ENCODE measurements at places on chromosomes 2 and 18. TPM values are rescaled to one million over a fixed set of nuclear protein-coding genes. Genes with fewer than 3 reads are reported as not detected.

The ANKRD30B gene
- polyA plus RNA-seq: 0.06 TPM

DNA sequence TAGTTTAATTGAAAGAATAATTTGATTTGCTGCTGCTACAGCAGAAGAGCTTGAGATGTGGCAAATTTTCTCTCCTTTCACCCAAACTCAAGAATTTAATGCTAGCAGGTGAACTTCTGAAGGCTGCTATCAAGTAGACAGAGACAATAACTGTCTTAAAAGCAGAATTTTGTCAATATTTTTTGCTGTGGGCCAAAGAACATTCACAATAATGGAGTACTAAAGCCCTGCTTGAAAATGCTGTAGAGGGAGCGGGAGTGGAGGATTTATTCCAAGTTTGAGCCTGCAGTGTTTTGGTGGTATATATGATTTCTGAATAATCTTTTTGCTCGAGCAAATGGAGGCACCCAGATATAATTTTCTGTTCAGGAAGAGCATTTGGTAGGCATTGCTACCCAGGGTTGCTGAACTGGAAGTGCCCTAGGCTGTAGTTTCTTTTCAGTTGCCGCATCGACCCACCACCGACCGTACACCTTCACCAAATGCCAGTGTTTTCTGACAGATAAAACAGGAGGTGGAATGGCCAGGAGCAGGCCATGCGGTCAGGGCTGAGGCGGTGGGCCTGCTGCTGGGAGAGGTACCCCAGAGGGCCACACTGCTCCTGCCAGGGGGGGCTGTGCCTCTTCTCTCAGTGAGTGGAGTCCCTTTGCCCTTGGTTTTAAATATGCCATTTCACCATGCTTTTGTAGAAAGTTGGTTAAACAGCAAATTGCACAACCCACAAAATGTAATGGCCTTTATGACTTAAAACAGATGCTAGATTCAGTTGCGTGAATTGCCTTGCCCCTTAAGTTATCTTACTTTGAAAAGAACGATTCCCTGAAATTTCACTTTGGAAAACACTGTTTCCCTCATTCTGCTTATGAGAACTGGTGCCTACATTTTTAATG lies 36.4 kb downstream of the TSHZ1 start:
- DNase-seq: no peak

- DNase-seq: no peak
Observed at GRCh38 chr2:169546756-169547155, 26.9 kb downstream of the FASTKD1 start.

The RND3 gene
- polyA plus RNA-seq: 45.8 TPM

GRCh38 chr2:168439536-168439935 lies 16.5 kb upstream of the CERS6 start:
- DNase-seq: no peak

- DNase-seq: no peak
Observed at GRCh38 chr18:48973731-48974130, 23.0 kb upstream of the SMAD7 start.

GRCh38 chr2:54611830-54612545 lies 111.5 kb upstream of the EML6 start:
- no peak for DNase-seq

DNA sequence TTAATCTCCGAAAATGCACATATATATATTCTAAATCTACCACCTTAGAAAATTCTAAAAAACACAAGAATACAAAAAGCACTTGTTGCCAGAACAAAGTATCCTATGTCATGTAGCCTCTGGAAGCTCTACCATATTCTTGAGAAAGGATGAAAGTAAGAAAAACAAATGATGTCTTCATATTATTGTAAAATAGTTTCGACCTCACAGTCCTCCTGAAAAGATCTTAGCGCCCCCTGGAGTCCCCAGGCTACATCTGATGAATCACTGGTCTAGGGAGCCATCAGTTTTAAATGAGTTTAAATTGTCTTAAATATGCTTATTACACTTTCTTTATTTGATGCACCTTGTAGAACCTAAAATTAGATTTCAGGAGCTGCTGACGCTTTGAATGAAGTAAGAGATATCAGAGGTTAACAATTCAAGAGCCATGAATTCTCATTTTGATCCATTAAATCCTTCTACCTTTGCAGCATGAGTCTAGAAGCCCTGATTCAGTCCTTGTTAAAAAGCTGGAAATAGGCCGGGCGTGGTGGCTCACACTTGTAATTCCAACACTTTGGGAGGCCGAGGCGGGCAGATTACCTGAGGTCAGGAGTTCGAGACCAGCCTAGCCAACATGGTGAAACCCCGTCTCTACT lies 138.8 kb downstream of the MCFD2 start:
- no peak for DNase-seq

DNA sequence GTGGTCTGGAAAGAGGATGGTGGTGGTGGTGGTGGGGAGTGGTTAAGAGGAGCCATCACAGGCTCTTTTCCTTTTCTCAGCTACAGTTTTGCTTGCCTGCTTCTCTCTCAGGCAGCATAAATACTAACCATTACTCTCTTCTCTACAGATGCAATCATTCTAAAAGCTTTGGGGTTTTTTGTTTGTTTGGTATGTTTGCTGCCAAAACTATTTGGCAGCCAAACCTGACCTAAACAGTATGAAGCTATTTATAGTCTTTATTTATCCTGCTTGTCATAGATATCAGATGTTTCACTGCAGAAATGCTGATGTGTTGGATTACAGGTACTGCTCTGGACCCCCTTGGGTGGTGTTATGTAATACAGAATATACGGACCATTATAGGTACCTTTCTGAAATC lies 15.3 kb downstream of the SIX3 start:
- DNase-seq: no peak

- no peak for DNase-seq
Observed at GRCh38 chr2:185875136-185875931, 136.7 kb downstream of the FSIP2 start.

DNA sequence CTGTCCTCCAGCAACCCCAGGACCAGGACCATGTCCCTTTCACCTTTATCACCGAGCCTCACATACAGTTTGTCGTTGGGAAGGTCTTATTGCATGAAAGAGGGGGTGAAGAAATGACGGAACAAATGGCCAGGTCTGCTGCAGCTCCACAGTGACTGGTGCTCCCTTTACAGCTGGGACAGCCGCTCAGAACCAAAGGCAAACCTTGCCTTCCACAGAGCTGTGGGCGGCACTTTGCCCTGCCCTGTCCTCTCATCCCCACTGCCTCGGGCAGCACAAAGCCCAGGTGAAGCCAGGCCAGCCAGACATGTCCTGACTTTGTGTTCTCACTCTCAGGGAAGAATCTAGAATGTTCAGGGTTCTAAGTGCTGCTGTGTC lies 961 bp downstream of the GPR55 start:
- no peak for DNase-seq

GRCh38 chr2:200447139-200447855 lies 62.6 kb downstream of the KCTD18 start:
- no peak for DNase-seq
